ENCODE measurements at places on chromosomes 2 and 18.

DNA sequence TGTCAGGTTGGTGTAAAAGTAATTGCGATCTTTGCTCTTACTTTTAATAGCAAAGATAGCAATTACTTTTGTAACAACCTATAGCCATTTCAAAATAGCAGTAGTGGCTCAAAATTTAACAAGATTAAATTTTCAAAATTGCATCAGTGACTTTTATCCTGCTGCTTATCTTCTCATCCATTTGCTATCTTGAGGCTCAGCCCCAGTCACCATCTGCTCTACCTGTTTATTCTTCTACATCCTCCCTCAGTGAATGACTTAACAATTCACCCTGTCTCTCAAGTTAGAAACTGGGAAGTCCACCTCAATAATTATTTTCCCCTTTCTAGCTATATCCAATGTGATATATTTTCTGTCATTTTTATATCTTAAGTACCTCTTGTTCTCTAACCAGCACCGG lies 148.6 kb upstream of the ZNF804A start:
- no peak for DNase-seq

- DNase-seq: no peak
Measured at GRCh38 chr2:121103960-121104359, 181.0 kb downstream of the TFCP2L1 start.

DNA sequence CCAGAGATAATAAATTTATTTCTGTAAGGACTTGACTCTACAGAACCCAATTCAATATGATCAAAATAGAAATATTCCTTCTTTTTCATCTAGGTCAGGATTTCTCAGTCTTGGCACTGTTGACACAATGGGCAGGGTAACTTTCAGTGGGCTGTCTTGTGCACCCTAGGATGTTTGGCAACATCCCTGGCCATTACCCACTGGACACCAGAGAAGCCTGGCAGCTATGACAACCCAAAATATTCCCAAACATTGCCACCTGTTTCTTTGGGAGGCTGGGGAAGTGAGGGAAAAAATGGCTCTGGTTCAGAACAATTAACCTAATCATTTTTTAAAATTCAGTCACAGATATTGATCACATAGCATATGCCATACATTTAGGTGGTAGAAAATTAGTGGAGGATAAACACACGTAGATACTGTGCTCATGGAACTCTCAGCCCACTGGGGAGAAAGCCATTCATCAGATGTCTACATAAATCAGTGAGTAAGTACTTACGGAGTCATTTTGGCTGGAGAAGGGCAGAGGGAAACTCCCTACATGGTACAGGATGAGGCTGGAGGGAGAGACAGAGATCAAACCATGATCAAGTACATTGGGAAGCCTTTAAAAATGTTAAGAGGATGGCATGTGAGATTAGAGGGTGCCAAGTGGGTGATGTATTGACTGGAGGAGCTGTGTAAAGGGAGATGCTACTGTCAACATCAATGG lies 718 bp upstream of the TNP1 start:
- DNase-seq: no peak

DNA sequence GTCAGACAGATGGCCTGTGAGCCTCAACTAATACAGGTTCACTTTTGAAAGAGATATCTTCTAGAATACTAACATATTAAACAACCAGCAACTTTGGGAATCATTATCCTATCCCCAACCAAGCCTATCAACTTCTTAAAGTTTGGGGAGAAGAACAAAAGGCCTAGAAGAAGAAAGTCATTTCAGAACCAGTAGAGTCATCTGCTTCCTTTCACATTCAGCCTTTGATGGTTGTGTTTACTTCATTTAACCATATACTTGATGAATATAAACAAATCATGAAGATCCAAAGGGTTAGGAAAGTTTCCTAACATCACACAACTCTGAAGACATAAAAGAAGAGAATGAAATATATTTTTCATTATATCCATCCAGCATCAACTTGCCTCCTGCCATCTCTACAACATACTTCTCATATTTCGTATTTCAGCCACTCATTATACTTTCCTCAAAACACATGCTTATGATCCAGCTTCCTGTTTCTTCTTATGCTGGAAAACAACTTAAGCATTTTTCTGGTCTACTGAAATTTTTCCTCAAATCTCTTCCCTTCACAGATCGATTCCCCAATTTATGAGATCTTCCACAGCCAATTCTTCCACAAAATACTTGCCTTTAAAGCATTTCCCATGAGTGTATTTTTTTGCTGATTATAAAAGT lies 114.3 kb downstream of the CACNB4 start:
- DNase-seq: no peak
